ENCODE measurements at places on chromosomes 12 and 14.

- no peak for DNase-seq
Observed at GRCh38 chr12:25001311-25001710, 52.4 kb upstream of the BCAT1 start.

GRCh38 chr12:94817695-94818075, 167.3 kb upstream of the TMCC3 start:
- DNase-seq = no peak

DNA sequence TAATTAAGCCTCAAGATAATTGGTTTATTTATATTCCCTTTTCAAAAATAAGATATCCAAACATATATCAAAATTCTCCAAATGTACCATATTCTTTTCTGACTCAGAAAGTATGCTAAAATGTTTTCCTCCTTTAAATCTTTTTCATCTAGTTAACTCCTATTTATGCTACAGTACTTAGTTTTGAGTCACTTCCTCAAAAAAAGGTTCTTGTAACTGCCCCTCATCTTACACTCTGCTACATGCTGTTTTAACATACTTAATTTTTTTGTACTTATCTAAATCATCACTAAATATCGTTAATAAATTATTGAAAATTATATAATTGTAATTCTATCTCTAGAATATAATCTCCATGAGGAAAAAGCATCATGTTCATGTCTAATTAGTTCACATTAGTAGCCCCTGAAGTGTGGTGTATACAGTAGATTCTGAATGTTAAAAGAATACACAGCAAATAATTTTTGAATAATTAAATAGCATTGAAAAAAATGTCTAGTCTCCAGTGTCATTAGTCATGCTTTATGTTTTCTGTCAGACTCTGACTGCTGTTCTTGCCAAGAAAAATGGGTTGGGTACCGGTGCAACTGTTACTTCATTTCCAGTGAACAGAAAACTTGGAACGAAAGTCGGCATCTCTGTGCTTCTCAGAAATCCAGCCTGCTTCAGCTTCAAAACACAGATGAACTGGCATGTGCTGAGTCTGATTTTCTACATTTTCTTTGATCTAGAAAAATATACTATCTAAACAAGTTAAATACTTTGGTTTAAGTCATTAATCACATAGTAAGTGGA, 3.5 kb downstream of the KLRD1 start:
- DNase-seq = no peak

DNA sequence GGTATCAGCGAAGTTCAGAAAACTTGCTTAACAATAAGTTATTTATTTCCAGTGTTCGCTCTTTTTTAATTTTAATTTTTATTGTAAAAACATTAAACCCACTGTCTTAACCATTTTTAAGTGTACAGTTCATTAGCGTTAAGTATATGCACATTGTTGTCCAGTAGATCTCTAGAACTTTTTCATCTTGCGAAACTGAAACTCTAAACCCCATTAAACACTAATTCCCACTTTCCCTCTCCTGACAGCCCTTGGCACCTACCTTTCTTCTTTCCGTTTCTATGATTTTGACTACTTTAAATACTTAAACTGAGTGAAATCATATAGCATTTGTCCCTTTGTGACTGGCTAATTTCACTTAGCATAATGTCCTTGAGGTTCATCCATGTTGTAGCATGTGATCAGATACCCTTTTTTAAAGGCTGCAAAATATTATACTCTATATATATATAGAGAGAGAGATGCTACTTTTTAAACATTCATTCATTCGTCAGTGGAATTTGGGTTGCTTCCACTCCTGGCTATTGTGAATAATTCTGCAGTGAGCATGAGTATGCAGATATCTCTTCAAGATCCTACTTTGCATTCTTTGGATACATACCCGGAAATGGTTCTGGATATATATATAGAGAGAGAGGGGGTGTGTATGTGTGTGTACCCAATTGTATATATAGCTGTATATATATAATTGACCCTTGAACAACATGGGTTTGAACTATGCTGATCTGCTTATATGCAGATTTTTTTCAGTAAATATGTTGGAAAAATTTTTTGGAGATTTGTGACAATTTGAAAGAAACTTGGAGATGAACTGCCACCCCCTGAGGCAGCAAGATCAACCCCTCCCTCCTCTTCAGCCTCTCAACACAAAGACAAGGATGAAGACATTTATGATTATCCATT, 74.7 kb upstream of the EVL start:
- no peak for DNase-seq

DNA sequence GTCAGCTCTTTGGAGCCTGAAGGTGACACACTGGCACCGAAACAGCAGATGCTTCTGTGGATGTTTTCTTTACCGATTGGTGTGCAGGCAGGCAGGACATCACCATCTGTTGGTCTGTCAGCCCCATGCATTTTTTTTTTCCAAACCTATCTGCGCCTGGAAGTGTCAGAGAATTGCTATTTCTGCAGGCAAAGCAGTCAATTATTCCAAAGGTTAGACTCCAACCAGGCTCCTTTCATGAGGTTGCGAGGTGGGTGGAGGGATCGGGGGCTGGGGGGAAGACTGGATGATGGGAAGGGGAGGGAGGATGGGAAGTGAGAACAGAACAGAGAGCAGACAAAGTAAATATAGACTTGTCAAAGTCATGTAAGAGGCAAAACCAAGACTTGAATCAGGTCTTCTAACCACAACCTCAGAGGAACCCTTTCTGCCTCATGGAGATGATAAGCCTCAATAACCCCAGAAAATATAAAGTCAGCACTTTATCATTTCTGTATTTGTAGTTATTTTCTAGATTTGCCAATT, 117.7 kb downstream of the OTOGL start:
- no peak for DNase-seq

- DNase-seq = no peak
Observed at GRCh38 chr12:118607831-118608230, 231.5 kb downstream of the SUDS3 start.

DNA sequence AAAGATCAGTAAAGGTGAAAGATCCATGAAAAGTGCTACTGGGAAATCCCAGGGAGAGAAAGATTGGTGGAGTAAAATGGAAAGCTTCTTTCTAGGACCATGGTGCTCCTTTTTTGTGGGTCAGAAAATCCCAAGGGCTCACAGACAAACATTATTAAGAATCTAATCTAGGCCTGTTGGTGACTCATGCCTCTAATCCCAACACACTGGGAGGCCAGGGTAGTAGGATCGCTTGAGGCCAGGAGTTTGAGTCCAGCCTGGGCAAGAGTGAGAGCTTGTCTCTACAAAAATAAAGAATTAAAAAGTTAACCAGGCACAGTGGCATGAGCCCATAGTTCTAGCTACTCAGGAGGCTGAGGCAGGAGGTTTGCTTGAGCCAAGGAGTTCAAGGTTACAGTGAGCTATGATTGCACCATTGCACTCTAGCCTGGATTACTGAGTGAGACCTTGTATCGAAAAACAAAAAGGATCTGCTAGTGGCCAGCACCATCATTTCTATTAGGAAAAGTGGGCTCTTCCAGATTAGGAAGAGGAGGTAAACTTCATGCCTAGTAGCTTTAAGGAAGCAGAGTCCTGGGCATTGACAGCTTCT, 43.0 kb downstream of the TXNRD1 start:
- DNase-seq = no peak

DNA sequence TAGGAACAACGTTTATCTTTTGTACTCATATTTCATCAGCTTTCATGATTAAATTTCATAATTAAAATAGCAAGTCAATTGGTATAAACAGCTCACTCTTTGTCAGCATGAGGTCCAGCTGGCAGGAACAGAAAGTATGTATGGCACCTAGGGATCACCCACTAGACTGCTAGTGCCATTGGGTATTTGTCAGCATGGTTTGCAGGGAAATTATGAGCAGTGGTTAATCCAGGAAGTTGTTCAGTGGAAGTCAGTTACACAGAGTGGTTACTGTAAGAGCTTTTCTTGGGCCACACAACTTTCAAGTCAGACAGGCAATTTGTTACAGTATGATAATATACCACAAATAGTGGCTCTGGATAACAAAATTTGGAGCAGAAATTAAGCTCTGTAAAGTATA, 340.3 kb upstream of the RGS6 start:
- DNase-seq = no peak

DNA sequence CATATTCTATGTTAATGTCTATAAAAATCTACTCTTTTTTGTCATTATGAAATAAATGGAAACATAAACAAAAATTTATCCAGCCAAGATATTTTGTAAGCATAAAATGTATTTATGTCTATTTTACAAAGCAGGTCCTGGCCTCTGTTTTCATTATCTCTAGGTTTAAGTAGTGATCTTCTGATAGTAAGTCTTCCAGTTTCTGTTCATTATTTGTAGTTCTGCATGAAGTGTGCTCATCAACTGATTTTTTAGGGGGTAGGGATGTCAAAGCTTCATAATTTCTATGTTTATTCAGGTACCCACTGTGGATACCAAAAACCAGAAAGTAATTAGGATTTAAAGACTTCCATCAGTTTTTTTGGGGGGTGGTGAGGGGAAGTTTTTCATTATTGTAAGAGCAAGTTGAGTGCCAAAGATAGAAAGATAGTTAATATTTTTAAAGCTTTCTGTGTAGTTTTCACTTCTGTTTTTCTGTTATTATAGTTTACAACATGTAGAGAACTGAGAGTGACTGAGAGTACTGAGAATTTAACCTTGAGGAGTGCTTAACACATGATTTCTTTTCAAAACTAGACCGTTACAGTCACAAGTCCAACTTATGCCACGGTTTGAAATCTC, 30.6 kb upstream of the LMO3 start:
- DNase-seq = no peak

- DNase-seq = no peak
Observed at GRCh38 chr12:99232324-99232723, 415.2 kb upstream of the GARIN6 start.
